ENCODE measurements at places on chromosomes 6 and 20. TPM values are rescaled to one million over a fixed set of nuclear protein-coding genes. Genes with fewer than 3 reads are reported as not detected.

GRCh38 chr6:41739041-41739440 is 3.6 kb upstream of the TFEB start:
- peak; percentile 35 for DNase-seq

- peak; percentile 5 for DNase-seq
Observed at GRCh38 chr6:145551164-145551563, 184.2 kb downstream of the EPM2A start.

DNA sequence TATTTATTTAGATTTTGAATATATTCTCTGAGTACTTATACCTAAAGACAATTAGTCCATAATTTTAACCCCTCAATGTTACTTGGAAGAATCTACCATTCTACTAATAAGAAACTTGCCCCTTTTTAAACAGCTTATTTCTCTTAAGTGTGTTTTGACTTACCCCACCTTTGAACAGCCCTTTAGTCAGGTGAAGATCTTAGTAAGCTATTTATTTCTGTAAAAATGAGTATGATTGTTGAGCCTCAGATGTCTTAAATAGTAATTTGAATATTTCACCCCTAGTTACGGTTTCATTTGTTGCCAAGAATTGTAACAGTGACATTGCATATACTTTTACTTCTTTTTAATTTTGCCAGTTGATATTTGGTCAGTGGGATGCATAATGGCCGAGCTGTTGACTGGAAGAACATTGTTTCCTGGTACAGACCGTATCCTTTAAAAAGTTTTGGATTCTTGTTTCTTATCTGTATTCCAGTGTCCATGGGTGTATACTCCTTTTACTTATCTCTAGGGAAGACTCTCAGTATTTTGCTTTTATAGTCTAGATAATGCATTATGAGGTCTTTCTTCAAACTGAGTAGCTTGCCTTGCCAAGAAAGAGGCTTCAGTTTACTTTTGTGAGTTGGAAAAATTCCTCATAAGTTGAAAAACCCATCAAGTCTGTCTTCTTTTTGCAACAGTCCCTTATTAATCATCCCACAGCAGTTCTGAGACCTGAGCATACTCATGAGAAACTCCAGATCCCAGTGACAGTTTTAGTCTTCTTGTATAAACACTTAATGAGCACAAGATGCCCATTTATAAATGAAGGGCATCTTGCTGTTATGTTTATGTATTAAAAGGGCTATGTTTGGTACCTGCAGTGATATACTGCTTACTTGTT is 48.8 kb downstream of the MAPK14 start:
- peak; percentile 46 for DNase-seq

The CBLN4 gene
- total RNA-seq, result not detected

GRCh38 chr6:35173427-35174087 is 32.4 kb upstream of the TCP11 start:
- no peak for DNase-seq

The METTL24 gene
- total RNA-seq, result 0.09 TPM

The APCDD1L gene
- total RNA-seq, result 1.6 TPM

GRCh38 chr6:6597682-6598081 is 9.2 kb downstream of the LY86 start:
- no peak for DNase-seq

The OOEP gene
- total RNA-seq, result not detected

DNA sequence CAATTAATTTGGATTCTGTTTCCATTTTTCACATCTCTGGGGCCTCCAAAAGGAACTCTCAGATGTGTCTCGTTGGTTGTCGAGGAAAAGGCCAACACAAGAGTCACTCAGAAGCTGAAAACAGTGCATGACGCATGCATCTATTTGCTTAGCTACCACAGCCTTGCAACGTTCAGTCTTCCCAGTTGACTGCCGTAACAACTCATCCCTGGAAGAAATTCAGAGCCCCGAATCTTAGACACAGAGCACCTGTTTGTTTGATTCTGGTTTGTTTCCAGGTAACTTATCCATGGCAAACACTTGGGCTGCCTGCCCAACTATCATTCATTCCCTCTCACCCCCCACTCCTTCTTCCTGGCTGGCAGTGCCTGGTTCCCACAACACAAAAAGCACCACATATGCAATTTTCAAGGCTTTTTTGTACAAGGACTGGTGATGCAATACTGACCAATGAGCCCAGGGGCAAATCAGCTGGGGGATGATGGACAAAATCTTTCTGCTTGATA is 60.5 kb downstream of the ZMYND8 start:
- no peak for DNase-seq

The RNF146 gene
- 55.6 TPM for total RNA-seq

DNA sequence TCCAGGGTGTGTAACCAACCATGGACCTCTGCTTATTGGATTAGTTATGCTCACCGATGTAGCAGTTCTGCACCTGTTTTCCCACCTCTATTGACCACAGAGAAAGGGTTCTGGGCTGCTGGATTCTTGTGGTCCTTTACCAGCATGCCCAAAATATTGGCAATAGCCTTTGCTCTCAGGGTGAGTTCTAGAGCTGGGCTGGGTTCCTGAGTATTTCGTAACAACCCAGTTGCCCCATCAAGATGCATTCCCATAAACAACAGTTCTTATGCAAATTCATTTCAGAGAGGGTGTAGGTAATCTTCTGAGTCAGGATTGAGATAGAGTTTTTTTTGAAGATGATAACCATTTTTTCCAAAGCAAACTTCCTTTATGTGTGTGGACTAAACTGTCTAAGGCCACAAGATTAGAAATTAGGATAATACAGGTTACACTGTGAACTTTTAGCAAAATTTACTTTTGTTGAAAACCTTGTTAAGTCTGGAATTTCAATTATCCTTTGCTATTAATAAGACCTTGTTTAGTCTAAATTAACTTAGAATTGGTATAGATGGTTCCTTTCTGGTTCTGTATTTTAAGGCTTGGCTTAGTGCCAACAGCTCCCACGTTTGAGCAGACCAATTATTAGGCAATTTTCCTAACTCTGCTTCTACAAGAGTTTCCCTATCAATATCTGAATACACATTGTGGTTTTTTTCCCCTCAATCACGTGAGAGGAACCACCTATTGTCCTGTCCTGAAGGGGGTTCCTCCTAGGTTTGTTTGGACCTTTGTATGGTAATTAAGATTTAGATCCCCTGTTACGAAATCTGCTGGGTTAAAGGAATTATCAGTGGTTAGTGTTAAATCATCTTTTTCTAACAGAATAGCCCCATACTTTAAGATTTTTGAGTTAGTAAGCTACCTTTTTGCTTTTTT is 46.1 kb downstream of the TBX18 start:
- DNase-seq, result no peak

DNA sequence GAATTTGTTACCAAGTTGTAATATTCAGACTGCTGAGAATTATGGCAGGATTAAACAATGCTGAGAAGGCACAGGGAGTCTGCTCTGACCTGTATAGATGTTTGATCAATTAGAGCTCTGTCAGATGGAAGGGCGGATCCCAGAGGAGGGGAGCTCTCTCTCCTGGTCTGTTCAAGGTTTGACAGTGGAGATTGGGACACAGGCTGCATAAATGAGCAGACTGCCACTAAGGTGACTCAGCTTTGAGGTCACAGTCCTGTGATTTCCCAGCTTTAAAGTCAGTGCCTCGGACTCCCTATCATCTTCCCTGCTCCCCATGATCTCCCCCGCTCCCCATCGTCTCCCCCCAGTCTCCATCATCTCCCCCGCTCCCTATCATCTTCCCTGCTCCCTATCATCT is 59.2 kb upstream of the SLC22A23 start:
- DNase-seq, result no peak

GRCh38 chr20:51888291-51888690 is 86.0 kb upstream of the SALL4 start:
- no peak for DNase-seq

- DNase-seq, result no peak
Observed at GRCh38 chr6:134182528-134182927, 130.1 kb upstream of the SLC2A12 start.

DNA sequence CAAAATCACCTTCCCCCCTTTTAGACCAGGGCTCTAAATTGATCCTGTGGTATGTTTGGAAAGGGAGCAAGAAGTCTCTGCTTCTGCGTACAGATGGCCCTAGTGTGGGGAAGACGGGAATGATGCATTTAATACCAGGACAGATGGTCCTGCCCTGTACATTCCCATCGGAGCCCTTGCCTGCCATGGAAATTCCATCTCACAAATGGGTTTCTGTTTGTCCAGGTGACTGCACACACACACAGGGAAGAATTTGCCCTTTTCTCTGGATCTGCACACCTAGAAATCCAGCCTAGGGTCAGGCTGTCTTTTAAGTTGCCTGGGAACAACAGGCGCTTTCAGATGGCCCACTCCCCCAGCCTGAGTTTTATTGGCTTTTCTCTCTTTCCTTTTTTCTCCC is 1.3 kb downstream of the MAS1 start:
- DNase-seq, result no peak

The SOBP gene
- total RNA-seq, result 7.4 TPM

The RGS17 gene
- 7.8 TPM for total RNA-seq

- DNase-seq, result peak; percentile 63
Observed at GRCh38 chr6:166626177-166627032, 646 bp downstream of the RPS6KA2 start.

GRCh38 chr6:158819977-158820622 is 932 bp upstream of the EZR start:
- peak; percentile 24 for DNase-seq

The B3GAT2 gene
- total RNA-seq, result not detected

GRCh38 chr6:92753956-92754355 is 665.4 kb downstream of the EPHA7 start:
- no peak for DNase-seq

The ZNFX1 gene
- total RNA-seq, result 54.5 TPM

DNA sequence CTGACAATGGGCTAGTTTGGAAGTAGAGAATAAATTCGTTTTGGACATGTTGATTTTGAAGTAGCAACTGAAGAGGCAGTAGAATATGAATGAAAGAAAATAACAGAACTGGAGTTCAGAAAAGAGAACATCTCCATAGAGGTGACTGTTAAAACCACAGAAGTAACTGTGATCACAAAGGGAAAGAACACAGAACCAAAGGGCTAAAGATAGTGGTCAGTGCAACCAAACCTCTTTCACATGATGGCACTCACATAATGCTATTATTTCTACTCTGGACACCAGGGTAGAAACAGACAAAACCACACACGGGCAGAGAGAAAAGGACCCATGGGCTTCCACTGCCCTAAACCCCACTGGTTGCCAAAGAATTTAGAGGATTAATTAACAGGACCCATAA is 58.5 kb downstream of the CDK19 start:
- DNase-seq, result no peak

GRCh38 chr6:13251242-13251641 is 77.1 kb downstream of the TBC1D7 start:
- no peak for DNase-seq

DNA sequence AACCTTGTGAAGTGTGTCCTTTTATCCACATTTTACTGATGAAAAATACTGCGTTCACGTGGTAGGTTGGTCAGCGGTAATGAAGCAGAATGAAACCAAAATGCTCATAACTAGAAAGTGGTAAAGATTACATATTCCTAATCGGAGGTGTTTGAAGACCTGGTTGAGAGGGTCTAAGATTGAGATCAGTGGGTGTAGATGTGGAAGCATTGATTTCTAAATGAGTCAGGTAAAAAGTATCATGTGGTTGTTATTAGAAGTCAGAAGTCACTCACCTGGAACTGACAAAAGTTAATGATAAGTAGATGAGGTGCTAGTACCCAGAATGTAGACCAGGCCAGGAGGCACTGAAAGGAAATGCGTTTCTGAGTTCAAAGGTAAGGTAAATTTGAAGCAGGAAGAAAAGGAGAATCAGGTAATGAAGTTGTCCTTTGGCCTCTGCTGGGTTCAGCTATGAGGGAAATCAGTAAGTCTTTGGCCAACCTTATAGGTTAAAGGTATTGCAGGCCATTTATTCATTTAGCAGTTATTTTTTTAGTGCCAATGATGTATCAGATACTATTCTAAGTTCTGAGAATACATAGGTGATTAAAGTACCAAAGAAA is 31.2 kb downstream of the FAM83B start:
- no peak for DNase-seq

The LHFPL5 gene
- total RNA-seq, result not detected

The SLC22A2 gene
- not detected for total RNA-seq

DNA sequence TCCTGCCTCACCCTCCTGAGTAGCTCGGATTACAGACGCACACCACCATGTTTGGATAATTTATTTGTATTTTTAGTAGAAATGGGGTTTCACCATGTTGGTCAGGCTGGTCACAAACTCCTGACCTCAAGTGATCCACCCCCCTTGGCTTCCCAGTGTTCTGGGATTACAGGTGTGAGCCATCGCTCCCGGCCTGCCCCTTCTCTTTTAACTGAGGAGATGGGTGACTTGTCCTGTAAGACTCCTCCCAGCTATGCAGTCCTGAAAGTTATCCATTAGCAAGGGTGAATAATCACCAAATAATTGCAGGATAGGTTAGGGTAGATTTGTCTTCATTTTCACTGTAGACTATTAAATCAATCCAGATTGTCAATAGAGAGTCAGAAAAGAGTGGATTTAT is 40.5 kb upstream of the JARID2 start:
- DNase-seq, result no peak
